Fibroblast of upper back skin (primary cell): ENCODE measurements at places on chromosomes 3 and 15.

- no peak for DNase-seq
Observed at GRCh38 chr3:55708242-55708641, 221.1 kb upstream of the WNT5A start.

- DNase-seq: no peak
Observed at GRCh38 chr15:27086149-27086548, 115.2 kb downstream of the GABRG3 start.

- DNase-seq: peak; percentile 90
Observed at GRCh38 chr3:194930377-194931204, 244.9 kb downstream of the FAM43A start.

GRCh38 chr3:38043486-38043885 is 4.5 kb downstream of the DLEC1 start:
- no peak for DNase-seq

DNA sequence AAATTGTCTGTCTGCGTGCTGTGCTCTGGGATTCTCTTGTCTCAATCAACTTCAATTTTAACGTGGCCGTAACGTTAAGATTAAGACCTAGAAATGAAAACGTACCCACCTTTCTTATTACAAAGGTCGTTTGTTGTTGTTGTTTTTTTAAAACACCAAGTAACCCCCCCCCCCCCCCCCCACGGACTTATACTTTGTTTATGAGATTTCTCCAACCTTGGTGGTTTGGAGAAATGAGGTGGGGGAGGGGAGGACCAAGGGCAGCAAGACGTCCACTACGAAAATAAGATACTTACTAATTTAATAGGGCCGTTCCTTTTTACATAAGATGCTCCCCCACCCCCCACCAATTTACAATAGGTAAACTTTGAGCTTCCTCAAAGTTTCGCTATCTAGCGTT is 244.4 kb upstream of the TOPAZ1 start:
- no peak for DNase-seq

GRCh38 chr15:25182736-25183445 is 228.1 kb downstream of the SNRPN start:
- no peak for DNase-seq

DNA sequence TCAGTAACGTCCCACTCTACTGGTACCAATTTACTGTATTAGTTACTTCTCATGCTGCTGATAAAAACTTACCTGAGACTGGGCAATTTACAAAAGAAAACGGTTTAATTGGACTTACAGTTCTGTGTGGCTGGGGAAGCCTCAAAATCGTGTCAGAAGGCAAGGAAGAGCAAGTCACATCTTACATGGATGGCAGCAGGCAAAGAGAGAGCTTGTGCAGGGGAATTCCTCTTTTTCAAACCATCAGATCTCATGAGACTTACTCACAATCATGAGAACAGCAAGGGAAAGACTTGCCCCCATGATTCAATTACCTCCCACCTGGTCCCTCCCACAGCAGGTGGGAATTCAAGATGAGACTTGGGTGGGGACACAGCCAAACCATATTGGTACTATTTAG is 908.2 kb upstream of the NR2F2 start:
- no peak for DNase-seq

DNA sequence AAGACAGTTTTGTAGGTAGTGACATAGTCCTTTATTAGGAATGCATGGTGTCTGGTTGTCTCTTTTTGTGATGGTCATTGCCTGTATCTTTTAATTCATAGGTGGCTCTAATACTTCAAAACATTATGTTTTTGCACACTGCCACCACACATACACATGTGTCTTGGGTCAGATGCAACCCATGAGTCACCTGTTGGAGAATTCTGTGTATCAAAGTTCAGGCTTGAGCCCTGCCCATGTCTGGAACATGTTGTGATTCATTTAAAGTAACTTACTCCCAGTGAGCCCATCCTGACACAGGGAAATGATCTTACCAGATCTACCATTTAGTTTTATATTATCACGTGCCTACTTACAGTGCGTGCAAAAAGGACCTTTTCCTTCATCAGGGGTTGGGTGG is 142.7 kb downstream of the GHSR start:
- DNase-seq: peak; percentile 69

- DNase-seq: no peak
Observed at GRCh38 chr15:83106994-83107840, at the start of gene TM6SF1. TM6SF1 (plus strand) TSS chr15:83107645; CDS start chr15:83107681, 36 bp downstream.

DNA sequence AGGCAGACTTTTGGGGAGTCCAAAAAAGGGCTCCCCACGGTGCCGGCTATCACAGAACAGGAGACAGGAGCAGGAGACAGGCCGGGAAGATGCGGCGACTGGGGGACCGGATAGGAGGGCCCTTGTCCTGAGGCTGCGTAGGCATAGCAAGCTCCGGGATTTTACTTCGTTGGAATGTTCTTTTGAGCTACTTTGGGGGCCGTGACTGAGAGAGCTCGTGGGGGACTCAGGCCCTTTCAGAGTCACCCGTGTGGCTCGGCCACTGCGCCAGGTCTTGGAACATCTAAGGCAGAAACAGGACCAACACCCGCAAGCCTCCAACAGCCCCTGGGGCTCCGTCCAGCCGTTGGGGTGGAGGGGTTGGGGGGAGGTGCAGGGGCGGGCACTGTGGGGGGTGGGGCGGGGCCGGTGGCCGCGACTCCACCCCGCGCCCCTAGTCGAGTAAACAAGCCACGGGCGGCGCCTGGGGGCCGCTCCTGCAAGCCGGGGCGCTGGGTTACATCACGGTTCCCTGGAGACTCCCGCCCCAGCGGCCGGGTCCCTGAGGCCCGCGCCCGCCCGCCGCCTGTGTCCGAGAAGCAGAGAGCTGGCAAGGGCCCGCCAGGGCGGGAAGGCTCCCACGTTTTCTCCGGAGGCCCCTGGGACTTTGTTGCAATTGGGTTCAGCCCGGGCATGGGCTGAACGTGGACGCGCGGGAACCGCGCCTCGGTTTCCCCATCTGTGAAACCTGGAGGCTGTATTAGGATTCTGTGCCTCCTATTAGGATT is 23.3 kb upstream of the C15orf39 start:
- DNase-seq: no peak

DNA sequence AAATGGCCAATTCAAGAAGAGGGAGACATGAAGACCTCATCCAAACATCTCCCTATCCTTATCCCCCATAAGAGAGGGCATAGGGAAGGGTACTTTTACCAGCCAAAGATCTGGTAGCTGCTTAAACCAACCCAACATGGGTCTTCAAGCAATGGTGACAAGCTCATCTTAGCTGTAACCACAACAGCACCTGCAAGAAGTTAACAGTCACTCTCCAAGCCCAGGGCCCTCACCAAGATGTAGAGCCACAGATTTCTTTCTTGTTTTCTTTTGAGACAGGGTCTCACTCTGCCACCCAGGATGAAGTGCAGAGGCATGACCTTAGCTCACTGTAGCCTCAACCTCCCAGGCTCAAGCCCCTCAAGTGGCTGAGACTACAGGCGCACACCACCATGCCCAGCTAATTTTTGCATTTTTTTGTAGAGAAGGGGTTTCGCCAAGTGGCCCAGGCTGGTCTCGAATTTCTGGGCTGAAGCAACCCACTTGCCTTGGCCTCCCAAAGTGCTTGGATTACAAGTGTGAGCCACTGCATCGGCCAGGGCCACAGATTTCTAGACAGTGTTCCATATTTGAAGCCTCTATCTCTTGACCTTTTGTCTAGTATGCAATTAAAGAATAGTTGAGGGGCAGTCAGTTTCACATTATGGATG is 57.1 kb downstream of the DHX30 start:
- no peak for DNase-seq

GRCh38 chr3:71876135-71877105 is 91.5 kb upstream of the PROK2 start:
- no peak for DNase-seq

- DNase-seq: no peak
Observed at GRCh38 chr3:105431200-105431599, 64.5 kb downstream of the ALCAM start.

- no peak for DNase-seq
Observed at GRCh38 chr15:74782259-74783071, 585 bp downstream of the CSK start.

GRCh38 chr3:99984139-99984538 is 130.2 kb downstream of the FILIP1L start:
- DNase-seq: peak; percentile 35
